Activated T-cell treated with anti-CD3 and anti-CD28 coated beads, Interleukin-2, amount 50 U/mL, for 4 hours (primary cell): ENCODE measurements at places on chromosomes 2 and 18. TPM values are rescaled to one million over a fixed set of nuclear protein-coding genes. Genes with fewer than 3 reads are reported as not detected.

The EPAS1 gene
- total RNA-seq, result 7.0 TPM

- DNase-seq, result no peak
Observed at GRCh38 chr18:3250237-3251107, 2.9 kb downstream of the MYL12A start.

The IL36G gene
- total RNA-seq, result not detected

DNA sequence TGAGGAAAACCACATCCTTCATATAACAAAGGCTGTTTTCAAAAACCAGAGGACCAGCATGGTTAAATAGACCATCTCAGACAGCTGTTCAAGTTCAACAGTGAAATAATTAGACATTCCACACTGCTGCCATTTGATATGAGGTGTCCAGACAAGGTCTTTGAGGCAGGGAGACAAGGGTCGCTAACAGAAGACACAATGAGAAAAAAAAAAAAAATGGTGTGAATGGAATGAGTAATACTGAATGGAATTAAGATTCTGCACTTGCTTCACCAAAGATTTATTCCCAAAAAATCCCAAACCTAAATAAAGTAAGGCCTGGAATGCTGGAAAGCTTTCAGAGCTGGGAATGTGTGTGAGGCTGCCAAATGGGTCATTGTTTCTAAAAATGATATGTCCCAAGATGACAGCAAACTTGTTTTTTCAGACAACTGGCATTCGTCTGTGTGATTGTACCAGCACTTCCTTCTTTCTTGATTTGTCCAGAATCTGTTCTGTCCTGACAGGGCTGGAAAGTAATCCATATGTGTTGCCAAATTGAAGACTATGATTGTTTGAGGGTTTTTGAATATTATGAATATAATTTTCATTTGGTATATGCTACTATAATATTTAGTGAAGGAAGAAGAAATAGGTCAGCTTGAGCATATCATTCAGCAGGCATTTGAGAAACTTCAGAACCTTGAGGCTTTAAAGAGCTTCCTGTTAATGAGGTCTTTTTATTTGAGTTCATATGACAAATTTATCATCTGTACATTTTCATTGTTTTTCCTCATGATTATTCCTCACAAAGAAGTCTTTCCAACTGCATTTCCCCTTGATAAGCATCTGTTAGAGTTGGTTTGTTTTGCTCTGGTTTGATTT, 85.2 kb upstream of the ITGA4 start:
- no peak for DNase-seq

The RND3 gene
- 0.16 TPM for total RNA-seq

The KIDINS220 gene
- 29.6 TPM for total RNA-seq

GRCh38 chr2:106163948-106164545, 30.1 kb downstream of the UXS1 start:
- no peak for DNase-seq
